ENCODE measurements at places on chromosomes 11 and 22.
A peak's percentile ranks its signal among the peaks of the same experiment; 100 is the strongest.

DNA sequence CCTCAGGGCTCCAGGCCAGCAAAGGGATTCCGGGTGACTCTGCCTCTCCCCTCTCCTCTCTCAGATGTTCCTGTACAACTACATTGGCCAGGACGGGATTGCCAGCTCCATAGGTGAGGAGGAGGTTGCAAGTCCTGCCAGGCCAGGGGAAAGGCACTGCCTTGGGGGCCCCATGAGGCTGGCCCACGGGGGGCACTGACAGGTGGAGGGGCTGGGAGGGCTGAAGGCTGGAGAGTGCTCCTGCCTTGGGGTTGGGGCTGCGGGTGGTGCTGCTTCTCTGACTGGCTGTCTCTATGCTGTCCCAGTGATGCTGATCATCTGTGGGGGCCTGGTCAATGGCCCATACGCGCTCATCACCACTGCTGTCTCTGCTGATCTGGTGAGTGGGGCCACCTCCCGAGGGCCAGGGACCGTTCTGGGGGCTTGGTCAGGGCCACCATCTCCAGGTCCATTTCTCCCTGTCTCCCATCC is 21.7 kb downstream of the SLC37A2 start:
- DNase-seq = no peak

- DNase-seq = no peak
These were observed 24.1 kb downstream of the GRAMD1B start for GRCh38 chr11:123454060-123454651.

- no peak for DNase-seq
These were observed 14.9 kb downstream of the P2RX3 start for GRCh38 chr11:57353036-57353435.

DNA sequence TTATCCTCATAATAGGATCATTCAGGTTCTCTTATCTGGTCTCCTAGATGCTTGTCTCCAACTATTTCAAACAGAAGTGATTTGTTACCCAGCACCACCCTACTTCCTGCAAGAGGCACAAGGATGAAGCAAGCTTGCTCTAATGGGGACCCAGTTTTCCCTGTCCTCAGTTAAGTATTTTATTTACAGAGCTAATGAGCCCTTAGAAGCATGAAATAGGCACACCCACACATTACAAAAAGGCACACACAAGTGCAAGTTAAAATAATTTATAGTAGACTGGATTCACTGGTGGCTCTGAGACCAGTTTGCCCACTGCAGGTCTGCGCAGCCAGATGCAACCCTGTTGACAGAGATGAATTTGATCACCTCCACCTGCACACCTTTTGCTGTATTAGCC is 167.5 kb downstream of the KIRREL3 start:
- no peak for DNase-seq

GRCh38 chr11:107222916-107223460 is 204.7 kb upstream of the GUCY1A2 start:
- DNase-seq = no peak

DNA sequence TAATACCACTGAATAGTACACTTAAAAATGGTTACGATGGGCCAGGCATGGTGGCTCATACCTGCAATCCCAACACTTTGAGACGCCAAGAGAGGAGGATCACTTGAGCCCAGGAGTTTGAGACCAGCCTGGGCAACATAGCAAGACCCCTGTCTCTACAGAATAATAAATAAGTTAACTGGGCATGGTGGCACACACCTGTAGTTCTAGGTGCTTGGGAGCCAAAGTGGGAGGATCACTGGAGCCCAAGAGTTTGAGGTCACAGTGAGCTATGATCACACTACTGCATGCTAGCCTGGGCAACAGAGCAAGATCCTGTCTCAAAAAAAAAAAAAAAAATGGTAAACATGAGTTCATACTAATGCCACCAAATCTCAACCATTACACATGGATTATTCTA is 61.3 kb downstream of the CD6 start:
- DNase-seq = no peak

DNA sequence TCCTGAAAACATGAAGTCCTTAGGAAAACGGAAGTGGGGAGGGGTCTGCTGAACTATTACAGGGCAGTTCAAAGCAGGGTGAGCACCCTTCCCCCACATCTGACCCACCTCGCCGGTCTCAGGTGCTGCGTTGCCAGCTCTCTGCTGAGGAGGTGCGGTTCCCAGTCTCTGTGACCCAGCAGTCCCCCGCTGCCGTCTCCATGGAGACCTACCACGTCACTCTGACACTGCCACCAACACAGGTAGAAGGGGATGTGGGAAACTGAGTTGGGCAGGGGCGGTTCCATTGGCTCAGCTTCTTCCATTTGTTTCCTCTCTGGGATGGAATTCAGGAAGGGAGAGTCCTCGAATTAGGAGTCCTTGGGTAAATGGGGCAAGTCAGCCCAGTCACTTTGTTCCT is 3.3 kb downstream of the C2CD2L start:
- no peak for DNase-seq

DNA sequence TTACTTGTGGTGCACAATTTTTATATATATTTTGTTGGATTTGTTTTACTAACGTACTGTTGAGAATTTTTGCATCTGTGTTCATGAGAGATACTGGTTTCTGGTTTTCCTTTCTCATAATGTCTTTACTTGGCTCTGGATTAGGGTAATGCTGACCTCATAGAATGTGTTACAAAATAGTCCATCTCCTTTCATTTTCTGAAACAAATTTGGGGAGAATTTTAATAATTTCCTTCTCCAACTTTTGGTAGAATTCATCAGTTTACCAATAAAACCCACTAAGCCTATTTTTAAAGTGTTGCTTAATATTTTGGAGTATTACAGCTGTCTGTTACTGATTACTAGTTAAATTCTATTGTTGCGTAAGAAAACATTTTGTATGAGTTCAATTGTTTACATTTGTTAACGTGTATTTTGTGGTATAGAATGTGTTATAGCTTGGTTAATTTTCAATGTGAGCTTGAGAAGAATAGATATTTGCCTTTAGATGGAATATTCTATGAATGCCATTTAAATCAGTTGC is 11.5 kb downstream of the TRIM22 start:
- DNase-seq = no peak

DNA sequence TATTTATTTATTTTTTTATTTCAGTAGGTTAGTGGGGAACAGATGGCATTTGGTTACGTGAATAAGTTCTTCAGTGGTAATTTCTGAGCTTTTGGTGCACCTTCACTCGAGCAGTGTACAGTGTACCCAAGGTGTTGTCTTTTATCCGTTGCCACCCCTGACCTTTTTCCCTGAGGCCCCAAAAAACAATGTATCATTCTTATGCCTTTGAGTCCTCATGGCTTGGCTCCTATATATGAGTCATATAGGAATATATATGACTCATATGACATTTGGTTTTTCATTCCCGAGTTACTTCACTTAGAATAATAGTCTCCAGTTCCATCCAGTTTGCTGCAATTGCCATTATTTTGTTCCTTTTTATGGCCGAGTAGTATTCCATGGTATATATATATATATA is 763.9 kb downstream of the NTM start:
- DNase-seq = no peak

GRCh38 chr11:8731647-8732323 is 49.2 kb downstream of the RPL27A start:
- DNase-seq = no peak

DNA sequence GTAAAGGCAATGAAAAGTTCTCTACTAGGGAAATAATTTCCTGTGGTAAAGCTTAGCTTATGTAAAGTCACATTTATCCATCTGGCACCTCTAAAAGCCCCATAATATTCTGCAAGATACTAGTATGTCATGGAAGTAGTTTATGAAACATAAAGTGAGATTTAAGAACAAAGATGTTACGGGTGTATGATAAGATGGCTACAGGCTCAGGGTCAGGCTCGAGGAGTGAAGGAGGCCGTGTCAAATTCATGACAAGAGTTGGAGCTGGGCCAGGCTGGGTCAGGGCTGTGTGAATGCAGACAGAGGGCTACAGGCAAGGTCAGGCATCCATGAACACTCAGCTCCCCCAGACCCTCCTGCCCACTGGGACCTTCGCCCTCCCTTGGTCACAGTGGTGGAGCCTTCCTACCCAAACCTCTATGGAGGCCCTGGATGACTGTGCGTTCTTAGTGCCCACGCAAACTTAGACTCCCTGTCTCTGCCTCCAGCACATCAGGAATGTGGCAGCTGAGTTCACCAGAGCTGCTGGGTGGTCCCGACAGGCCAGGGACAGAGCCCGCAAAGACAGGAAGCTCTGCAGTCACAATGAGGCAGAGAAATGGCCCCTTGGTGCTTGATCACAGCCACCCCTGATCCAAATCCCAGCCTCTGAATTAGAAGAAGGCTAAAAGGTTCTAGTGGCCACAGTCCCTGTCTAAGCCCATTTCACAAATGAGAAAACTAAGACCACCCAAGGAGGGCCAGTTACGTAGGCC is 14.8 kb downstream of the IGLL5 start:
- DNase-seq = no peak

DNA sequence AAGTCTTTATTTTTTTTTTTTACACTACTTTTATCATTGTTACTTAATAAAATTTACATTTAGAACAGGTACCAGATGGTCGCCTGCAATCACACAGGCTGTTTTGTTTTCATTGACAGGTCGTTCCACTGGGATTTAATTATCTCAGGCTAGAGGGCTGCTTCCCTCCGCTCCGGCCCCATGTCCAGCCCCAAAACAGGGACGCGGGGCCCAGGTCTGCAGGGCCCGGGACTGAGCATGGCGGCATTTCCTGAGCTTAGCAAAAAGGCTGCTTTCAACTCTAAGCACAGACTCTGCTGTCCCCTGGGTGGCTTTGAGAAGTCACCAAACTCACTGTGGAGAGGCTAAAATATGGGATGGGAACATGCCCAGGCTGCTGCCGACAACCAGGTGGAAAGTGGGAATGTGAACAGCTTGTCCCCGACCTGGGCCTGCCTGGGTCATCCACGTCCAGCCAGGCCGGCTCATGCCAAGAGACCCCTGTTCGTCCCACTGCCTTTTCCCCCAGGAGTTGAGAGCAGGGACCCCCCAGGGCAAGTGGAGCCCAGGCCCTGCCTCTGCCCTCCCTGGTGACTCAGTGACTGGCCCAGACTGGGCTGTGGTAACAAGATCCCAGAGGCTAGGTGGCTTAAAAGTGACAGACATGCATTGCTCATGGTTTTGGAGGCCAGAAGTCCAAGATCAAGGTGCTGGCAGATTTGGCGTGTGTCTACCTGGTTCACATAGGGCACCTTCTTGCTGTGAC is 150.0 kb downstream of the SHANK2 start:
- DNase-seq = no peak

DNA sequence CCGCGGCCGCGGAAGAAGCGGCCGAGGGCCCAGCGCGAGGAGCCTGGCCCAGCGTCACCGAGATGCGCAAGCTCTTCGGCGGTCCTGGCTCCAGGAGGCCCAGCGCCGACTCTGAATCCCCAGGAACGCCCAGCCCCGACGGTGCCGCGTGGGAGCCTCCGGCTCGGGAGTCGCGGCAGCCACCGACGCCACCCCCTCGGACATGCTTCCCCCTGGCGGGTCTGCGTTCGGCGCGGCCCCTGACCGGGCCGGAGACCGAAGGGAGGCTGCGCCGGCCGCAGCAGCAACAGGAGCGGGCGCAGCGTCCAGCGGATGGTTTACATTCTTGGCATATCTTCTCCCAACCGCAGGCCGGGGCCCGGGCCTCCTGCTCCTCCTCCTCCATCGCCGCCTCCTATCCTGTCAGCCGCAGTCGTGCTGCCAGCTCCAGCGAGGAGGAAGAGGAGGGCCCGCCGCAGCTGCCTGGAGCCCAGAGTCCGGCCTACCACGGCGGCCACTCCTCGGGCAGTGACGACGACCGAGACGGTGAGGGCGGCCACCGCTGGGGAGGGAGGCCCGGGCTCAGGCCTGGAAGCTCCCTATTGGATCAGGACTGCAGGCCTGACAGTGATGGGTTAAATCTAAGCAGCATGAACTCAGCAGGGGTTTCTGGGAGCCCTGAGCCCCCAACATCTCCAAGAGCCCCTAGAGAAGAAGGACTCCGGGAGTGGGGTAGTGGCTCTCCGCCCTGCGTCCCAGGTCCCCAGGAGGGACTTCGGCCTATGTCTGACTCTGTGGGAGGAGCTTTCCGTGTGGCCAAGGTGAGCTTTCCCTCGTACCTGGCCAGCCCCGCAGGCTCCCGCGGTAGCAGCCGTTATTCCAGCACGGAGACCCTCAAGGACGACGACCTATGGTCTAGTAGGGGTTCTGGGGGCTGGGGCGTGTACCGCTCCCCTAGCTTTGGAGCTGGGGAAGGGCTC is 1.2 kb downstream of the ARHGEF17 start:
- DNase-seq = no peak

GRCh38 chr11:36254713-36255112 is 34.5 kb downstream of the COMMD9 start:
- DNase-seq = no peak

GRCh38 chr11:99268886-99269285 is 248.1 kb downstream of the CNTN5 start:
- DNase-seq = peak; percentile 1

GRCh38 chr22:36305813-36306212 is 52.9 kb downstream of the APOL1 start:
- no peak for DNase-seq

DNA sequence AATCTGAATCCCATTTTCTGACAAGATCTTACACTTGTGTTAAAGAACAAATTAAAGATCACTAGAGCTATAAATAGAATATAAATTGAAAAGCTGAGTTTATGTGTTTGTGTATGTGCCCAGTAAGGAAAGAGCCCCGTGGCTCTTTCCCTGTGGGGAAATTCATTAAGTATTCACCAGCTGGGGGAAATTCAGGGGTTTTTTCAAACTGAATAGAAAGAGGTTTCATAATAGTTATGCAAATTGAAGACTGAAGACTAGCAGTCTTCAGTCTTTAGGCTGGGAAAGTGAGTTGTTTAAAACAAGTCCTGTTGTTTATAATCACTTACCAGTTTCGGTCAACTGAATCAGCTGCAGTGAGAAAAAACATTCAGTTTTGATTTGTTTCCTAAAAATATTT is 11.3 kb upstream of the MS4A7 start:
- no peak for DNase-seq

DNA sequence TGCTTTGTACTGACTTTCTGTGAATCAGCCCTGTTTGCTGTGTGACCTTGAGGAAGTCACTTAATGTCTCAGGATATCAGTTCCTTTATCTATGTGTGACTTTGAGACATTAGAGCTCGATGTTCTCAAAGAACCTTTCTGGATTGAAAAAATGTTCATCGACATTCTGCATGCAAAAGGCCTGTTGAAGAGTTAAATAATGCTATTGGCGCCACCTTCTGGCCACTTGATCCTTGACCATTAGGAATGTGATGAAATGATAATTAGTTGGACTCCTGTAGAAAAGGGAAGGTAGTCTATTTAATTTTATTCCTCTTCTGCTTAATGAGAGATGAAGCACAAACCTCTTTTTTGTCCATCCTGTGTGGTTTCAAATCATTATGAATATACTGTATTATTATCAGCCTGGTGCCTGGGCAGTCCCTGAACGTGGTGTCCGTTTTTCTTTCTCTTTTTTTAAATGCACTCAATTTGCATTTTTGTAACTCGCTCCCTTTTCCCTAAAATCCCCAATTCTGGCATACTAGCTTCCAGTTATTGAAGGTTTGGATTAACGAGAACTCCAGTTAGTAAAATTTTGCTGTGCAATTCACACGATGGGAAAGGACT is 20.7 kb downstream of the ELF5 start:
- peak; percentile 58 for DNase-seq

- no peak for DNase-seq
These were observed 15.2 kb upstream of the GCAT start for GRCh38 chr22:37792494-37792893.

GRCh38 chr11:73085189-73085875 is 56.8 kb downstream of the FCHSD2 start:
- no peak for DNase-seq

All from NCI-H446 (cell line).